ENCODE measurements at places on chromosomes 1 and 21. TPM values are rescaled to one million over a fixed set of nuclear protein-coding genes. Genes with fewer than 3 reads are reported as not detected.

The PLPPR4 gene
- 0.66 TPM for total RNA-seq

The TTC39A gene
- 0.52 TPM for total RNA-seq

The RIMKLA gene
- total RNA-seq, result not detected

The FGR gene
- not detected for total RNA-seq

The IBA57 gene
- total RNA-seq, result 5.2 TPM

The KIRREL1 gene
- 102 TPM for total RNA-seq

DNA sequence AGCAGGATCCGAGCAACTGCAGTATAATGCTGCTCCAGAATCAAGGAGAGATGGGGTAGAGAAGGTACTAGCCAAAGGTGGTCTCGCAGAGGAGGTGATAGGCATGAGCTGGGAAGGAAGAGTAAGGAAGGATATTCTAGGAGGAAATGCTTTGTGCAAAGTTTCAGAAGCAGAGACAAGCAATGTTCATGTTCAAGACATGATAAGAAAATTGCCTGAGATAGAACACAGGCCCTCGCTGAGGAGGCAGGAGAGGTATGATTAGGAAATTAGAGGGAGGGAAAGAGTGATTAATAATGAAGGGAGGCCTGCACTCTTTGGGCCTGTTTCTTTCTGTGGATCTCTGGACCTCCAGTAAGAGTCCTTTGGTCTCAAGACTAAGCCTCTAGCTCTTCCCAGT, 12.9 kb upstream of the ETV3 start:
- DNase-seq, result no peak

DNA sequence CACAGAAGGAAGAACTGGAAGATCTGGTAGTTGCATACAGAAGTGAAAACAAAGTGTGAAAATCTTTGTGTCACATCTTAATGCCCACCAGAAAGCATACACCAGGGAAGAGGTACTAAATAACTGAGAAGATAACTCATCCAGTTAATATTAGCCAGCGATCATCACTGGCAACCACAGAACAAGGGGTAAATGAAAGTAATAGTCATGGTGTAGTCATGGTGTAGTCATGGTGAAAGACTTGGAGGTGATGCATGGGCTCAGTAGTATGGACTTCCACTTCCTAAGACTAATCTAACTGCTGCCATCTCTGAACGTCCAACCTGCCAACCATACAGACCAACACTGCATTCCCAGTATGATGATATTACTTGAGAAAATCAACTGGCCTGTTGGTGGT, 481.2 kb upstream of the NR5A2 start:
- DNase-seq, result peak; percentile 51

GRCh38 chr1:47951545-47952235, 45.5 kb downstream of the TRABD2B start:
- DNase-seq, result no peak

- no peak for DNase-seq
Measured at GRCh38 chr1:115829947-115830346, 11.0 kb downstream of the NHLH2 start.

- peak; percentile 11 for DNase-seq
Measured at GRCh38 chr1:230067871-230068620, 1.0 kb downstream of the GALNT2 start.

- DNase-seq, result peak; percentile 8
Measured at GRCh38 chr1:164504749-164505148, 54.2 kb upstream of the PBX1 start.

DNA sequence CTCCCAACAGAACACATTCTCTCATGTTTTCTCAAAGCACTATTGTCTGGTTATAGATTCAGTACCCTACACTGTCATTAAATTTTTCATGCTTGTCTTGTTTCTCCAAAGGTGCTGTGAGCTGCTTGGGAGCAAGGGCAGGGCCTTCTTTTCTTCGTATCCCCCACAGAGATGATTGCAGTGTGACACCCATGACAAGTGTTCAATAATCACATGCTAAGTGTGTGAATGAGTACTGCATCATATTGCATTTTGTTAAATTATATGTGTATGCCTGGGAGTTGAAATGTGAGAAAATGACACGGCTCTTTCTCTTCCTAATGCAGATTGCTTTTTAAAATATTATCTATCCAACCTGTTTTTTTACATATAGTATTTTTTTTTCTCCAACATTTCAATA, 57.3 kb upstream of the MAGI3 start:
- DNase-seq, result no peak

DNA sequence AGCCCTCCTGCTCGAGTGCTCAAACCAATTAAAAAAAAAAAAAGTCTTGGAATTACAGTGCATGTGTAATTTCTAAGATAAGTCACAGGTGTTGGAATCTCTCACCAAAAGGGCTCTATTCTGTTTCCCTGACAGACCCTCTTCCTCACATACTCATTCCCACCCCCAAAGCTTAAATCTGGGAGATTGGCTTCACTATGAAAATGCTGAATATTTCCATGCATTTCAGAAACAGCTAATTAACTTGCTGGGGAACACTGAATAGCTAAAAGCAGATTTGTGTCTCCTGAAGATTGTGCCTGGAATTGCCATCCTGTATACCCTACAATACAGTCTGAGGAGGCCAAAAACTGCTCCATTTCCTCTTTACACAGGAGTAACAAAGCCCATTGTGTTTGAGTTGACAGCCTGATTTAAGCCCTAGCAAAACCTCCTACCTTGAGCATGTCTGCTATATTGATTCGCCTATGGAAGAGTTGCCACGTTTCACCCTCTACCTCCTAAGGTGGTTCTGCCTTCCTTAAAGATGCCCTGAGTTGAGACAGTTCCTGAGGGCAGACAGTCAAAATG, 1.4 kb upstream of the PIK3R3 start:
- DNase-seq, result no peak

DNA sequence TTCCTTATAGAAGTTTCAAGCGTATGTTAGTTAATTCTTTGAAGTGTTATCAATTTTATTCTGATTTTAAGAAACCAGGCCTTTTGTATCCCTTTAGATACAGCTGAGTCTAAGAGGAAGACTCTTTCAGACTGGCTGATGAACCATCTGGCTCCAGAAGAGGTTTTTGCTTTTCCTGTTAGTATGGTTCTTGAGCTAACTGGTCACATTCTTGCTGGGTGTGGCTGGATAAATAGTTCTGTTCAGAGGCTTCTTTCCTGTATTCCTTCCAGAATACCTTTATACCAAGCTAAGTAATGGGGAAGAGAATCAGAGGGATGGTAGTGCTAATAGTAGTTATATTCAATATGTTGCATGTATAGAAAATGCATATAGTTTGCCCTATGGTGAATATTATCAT, 12.4 kb downstream of the HS2ST1 start:
- DNase-seq, result no peak

DNA sequence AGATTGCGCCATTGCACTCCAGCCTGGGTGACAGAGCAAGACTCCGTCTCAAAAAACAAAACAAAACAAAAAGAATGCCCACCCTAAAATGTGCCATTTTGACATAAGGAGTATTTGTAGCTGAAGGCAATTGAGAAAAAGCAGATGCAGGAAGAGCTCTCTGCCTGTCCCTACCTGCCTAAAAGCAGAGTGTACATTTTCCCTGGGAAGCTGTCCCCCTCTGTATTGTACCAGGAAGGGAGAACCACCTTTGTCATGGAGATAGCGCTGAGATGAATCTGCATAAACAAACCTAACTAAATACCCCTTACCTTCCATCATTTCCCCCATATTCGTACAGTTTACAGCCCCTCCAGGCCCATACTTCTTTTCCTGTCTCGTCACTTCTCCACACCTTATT, 94.4 kb upstream of the SLC45A1 start:
- DNase-seq, result no peak

GRCh38 chr1:242761556-242761955, 237.1 kb upstream of the PLD5 start:
- no peak for DNase-seq

DNA sequence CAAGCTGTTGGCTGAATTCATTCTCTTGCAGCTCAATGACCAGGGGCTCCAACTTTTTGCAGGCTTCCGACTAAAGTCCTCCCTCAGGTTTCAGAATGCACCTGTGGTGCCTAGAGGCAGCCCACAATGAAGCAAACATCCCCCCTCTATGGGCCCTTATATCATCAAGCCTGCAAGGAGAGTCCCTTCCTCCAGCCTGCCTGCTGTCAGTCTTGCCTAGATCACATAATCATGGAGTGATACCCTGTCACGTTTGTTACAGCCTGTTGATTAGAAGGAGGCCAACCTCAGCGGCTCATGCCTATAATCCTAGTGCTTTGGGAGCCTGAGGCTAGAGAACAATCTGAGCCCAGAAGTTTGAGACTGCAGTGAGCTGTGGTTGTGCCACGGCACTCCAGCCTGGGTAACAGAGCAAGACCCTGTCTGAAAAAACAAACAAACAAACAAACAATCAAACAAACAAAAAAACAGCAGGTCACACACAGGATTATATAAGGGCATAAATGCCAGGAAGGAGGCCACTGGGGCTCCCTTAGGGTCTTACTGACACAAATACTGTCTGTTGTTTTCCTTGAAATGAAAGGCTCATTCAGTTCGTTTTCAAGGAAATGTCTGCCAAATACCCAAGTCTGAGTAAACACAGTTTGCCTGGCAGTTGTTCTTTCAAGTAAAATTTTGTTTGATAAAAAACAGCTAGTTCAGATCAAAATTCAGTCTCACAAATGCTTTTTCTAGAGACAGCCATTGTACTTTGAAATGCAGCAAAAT, 4.7 kb upstream of the SPRR3 start:
- DNase-seq, result no peak
